ENCODE measurements at places on chromosomes 3 and 15. TPM values are rescaled to one million over a fixed set of nuclear protein-coding genes. Genes with fewer than 3 reads are reported as not detected.

SEMA5B gene
- total RNA-seq: 0.35 TPM

SEMA7A gene
- 1.6 TPM for total RNA-seq

CCDC33 gene
- total RNA-seq: not detected

POTEB2 gene
- total RNA-seq: not detected

TF gene
- total RNA-seq: 4.6 TPM

GASK1A gene
- total RNA-seq: 1.2 TPM

GOLGA8T gene
- total RNA-seq: not detected

LIPH gene
- total RNA-seq: 165 TPM

KLHL40 gene
- total RNA-seq: not detected

CACNA2D2 gene
- total RNA-seq: 4.9 TPM
